ENCODE measurements at places on chromosomes 3 and 15. TPM values are rescaled to one million over a fixed set of nuclear protein-coding genes. Genes with fewer than 3 reads are reported as not detected.

DNA sequence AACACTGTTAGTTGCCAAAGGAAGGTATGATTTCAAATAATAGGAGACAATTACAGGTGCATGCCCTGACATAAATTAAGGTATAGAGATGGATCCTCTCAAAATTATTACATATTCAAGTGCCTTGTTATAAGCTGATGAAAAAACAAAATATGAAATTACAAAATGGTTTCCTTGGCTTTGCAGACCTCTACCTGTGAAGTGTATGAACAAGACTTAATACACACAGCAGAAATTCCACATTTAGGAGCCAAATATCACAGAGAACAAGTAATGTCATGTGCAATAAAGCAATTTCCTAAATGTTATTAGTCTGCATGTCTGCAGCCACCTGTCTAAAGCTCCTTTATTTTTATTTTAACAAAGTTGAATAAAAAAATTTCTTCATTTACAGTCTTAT lies 151.5 kb downstream of the ALCAM start:
- DNase-seq = no peak

DNA sequence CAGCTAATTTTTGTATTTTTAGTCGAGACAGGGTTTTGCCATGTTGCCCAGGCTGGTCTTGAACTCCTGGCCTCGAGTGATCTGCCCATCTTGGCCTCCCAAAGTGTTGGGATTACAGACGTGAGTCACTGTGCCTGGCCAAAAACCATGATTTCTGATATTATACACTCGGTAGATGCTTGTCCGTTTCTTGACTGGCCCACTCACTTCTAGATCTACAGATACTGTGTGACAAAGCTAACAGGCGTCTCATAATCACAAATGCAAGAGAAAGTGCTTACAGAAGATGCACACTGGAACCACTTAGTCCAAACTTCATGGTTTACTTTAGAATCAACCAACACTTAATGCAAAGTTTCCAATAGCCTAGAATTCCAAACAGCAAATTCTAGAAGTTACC lies 8.4 kb downstream of the PROK2 start:
- DNase-seq = no peak

DNA sequence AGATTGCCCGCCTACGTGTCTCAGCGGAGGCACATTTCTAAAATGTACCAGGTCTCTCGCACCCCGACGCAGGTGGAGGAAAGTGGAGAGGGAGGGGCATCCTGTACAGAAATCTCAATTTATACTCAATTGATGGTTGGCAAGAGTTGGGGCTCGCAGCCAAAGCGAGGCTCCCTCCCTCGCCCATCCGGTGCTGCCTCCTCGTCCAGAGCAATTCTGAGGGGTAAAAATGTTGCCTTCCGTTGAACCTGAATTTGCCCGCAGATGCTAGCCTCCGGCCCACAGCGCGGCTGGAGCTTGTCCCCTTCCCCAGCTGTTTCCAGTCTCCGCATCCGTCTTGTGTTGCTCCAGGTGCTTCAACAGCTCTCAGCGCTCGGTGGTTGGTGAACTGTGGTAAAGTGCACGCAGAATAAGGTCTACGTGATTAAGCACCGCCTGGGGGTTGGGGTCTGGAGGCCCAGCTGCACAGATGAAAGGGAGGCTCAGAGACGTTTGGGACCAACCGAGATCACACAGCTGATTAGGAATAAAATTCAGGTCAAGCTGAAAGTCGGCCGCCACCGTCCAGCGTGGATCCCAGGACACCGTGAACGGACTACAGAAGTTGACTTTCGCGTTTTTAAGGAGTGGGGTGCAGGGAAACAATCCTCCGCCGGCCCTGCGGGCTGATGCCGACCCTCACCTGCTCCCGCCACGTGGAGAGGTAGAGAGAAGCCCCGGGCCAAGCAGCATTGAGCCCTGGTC lies 846 bp upstream of the POLG start:
- no peak for DNase-seq

DNA sequence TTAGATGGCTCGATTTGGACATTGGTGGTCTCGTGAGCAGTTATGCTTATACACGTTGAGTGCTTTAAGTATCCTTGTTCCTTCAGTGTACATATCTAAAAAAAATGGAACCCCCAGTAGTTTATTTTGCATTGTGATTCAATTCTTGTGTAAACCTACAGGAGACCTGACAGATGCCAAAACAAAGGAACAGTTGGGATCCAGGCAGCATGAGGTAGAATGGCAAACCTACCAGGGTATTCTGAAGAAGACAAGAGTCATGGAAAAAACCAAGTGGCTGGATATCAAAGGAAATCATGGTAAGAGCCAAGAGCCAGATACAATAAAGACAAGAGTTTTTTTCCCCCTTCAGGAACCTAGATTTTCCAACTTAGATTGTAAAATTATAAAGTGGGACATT lies 2.0 kb downstream of the TMEM62 start:
- no peak for DNase-seq

DNA sequence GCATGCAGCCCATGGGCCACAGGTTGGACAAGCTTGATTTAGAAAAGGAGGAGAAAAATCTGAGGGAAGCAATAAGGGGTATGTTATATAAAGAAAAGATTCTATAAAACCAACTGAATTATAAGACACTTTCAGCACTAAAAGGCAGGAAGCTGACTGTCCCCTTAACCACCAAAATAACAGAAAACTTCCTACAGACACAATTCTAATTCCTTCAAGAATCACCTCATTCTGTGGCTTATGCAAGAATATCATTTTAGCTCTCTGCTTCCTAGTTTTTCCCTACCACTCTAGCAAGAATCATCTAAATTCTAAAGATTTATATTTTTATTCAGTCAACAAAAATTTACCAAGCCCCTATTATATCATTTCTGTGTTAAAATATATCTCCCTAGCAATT lies 6.3 kb downstream of the STAG1 start:
- DNase-seq = no peak

DNA sequence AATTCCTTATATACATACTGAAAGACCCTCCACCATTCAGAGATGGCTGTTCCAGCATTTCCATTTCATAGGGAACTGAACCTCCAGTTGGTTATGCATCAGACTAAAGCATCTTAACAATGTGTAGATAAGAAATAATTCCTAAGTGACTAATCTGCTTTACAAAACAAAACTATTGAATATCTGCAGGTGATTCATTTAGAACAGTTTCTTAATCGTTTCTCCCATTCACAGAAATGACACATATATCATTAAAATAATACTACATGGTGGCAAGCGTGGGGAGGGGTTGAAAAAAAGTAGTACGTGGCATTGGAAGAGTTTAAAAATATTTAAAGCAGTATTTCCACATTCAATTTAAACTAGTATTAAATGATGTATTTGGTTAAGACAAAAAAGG lies 19.5 kb downstream of the COPS2 start:
- DNase-seq = no peak

GRCh38 chr3:113589971-113590370 lies 57.6 kb downstream of the SIDT1 start:
- DNase-seq = no peak

GRCh38 chr3:196559826-196560225 lies 8.5 kb downstream of the WDR53 start:
- no peak for DNase-seq

DNA sequence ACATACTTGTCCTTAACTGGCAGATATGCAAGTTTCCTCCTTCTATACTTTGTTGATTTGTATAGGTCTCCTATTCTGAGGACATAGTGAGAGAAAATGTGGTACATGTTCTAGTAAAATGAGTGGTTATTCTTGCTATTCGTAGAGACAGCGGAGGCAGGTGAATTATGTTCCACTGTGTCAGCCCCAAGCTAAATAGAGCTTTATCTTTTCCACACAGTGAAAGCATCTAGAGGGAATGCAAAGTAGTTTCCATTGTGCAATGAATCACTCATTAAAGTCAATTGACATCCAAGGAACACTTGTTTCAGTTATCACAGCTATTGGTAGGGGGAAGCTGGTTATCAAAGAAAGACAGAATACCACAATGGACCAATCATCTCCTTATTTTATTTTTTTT lies 262.4 kb downstream of the NLGN1 start:
- DNase-seq = no peak

DNA sequence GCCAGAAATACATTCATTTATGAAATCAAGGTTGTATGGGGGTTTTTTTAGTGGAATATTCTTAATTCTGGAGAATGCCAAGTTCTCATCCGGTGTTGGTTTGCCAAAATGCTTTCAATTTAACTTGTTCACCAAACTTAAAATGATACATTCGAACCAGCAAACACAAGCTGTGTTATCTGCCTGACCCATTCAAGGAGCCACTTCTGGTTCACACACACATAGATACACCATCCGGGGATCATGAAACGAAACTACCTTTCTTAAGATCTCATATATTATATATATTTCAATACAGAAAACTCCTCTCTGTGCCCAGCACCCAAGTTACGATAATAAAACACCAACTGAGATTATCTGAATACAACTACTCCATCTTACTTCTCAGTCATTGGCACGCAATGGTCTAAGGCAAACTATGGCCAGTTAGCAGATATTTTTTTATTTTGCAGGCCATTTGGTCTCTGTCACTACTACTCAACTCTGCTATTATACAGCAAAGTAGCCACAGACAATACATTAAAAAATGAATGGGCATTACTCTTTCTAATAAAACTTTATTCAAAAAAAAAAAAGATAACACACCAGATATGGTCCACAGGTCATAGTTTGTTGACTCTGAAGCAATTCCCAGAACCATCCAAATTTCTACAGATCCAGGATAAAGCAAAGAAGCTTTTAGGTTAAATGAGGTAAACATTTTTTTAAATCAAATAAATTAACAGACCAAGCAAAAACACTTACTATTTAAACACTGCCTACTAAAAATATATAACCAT lies 89.6 kb downstream of the TBL1XR1 start:
- no peak for DNase-seq

DNA sequence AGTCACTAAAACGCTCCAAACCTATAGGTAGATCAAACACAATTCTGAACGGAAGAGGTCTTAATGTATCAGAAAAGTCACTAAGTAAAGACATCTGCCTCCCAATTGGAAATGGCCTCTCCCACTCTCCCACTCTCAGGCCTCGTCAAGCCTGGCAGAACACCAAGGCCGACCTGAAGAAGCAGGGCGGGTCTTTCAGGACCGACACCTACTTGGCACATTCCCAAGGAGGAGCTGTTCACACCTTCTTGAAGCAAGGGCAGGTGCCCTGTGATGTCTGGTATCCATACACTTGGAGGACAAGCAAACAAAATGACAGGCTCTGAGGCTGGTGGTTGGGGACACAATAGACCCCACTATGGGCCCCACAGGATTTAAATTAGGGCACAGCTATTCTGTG lies 30.0 kb downstream of the XXYLT1 start:
- no peak for DNase-seq

DNA sequence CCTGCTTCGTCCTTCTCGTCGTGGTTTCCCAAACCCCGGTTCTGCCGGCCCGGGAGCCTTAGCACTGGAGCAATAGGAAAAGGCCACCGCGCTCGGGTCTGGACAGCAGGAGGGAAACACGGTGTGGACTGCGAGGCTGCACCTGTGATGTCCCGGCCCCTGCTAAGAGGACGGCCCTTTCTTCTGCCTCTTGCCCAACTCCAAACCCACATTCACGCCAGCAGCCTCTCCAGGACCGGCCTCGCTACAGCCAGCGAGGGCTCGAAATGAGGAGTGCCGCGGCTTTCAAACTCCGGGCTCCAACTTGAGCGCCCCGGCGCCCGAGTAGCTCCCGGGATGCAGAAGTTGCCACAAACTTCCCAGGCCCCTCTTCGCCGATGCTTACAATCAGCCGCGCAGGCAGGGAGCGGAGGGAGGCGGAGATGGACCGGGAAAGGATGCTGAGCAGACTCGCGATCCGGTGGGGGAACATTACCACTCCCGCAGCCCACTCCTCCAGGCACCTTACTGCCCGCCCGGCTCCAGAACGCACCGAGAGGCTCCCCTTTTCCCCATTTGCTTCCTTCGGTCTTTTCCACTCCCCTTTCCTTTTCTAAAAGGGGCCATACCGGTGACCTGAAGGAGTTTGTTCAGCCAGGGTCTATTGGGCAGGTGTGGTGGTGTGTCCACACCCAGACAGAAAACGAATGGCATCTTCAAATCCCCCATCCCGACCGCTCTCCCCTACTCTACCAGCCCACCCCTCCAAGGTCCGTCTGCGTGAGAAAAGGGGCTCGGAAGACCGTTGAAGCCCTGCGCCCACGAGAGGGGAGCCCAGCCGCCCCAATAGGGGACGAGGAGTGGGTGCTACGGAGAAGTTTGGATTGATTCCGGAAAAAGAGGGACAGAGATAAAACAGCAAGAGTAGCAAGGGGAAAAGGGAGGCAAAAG lies 18.8 kb upstream of the SATB1 start:
- DNase-seq = no peak

- no peak for DNase-seq
Observed at GRCh38 chr15:37143351-37143750, 43.0 kb upstream of the MEIS2 start.

DNA sequence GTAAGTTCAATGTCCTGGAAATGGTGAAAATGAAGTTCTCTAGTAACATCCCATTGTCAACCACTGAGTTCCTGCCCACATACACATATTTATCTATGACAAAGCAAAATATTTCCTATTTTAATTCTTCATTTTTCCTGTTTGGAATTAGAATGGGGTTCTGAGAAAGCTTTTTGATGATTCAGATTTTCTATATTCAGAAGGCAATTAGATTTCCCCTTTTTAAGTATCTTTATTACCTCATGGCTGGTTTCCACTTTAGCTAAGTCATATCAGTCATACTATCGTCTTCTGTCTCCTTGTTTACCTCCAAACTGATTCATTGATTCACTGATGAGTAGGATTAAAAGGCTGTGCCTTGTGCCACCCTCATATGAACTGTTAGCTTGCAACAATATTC lies 17.9 kb downstream of the ETFA start:
- no peak for DNase-seq

DNA sequence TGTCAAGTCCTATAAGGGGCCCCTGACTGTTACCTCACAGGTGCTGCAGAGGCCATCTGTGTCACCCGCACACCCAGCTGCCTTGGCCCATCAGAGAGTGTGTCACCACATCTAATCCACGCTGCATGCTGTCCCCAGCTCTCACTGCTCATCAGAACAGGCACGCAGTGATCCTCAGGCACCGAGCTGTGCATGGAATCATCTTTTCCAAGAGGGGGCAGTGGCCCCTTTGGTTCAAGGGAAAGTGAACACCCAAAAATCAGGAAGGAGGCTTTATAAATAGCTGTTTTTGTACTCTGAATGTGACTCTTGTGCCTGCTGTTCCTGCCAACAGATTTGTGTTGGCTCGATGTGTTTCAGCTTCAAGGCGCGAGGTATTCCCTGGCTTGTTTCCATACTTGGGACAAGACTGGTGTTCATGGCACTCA lies 110.3 kb upstream of the ETV5 start:
- DNase-seq = no peak

DNA sequence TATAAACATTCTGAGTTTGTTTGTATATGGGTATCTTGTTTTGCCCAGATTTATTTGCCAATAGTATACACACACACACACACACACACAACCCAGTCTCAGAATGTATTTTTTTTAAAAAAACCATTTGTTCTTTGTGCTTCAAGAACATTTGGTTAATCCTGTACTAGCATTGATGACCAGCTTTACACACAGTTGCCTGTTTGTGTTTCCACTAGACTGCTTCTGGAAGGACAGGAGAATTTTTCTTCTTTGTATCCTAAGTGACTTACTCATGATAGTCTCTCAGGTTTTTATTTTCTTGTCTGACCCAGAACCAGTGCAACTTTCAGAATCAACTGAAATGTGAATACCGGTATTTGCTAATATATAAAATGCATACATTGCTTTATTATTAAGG lies 40.5 kb downstream of the U2SURP start:
- DNase-seq = no peak

Gene CA12
- 24.2 TPM for total RNA-seq

Gene GABRB3
- total RNA-seq = 14.4 TPM

Gene LRRC31
- total RNA-seq = not detected

Measured in H4 (cell line).